ENCODE measurements at places on chromosomes 16 and 17.

DNA sequence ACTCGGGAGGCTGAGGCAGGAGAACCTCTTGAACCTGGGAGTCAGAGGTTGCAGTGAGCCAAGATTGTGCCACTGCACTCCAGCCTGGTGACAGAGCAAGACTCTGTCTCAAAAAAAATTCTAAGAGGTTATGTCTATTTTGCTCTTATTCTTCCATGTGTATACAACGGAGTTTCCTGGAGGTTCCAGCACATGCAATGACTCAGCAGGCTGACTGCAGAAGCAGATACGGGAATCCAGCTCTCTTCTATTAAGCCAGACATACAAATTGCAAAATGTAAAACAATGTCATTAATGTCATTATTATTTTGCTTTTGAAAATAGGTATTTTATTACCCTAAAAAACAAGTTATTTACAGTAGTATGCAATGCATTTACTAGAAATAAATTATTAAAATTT is 18.4 kb downstream of the MIEF2 start:
- H3K27me3 ChIP-seq: no peaks in the 10 kb centered on the region
- DNase-seq: peak; percentile 35
- peaks cover 48% of the 10 kb centered on the region for H3K36me3 ChIP-seq
- H3K4me3 ChIP-seq: no peak overlapping the region

DNA sequence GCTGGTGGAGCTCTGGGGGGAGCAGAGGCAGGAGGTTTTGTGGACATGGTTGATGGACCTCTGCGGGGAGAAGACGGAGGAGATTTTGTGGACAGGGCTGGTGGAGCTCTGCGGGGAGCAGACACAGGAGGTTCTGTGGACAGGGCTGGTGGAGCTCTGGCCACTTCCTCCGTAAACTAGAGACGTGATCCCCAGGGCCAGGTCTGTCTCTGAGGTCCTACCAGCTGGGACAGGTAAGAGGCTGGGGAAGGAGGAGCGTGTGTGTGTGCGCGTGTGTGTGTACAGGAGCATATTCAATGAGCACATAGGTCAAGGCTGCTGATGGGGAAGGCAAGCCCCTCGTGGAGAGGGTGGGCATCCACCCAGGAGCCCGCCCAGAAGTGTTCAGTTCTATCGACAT is 20.6 kb downstream of the RPH3AL start:
- no peaks in the 10 kb centered on the region for H3K36me3 ChIP-seq
- no peak for DNase-seq
- no peak overlapping the region for H3K4me3 ChIP-seq
- no peak overlapping the region for H3K27ac ChIP-seq

- H3K27ac ChIP-seq: no peak overlapping the region
- no peaks in the 10 kb centered on the region for H3K4me1 ChIP-seq
- no peaks in the 10 kb centered on the region for H3K27me3 ChIP-seq
- H3K36me3 ChIP-seq: no peaks in the 10 kb centered on the region
These were observed 240.1 kb downstream of the SLC39A11 start for GRCh38 chr17:72852277-72852938.

DNA sequence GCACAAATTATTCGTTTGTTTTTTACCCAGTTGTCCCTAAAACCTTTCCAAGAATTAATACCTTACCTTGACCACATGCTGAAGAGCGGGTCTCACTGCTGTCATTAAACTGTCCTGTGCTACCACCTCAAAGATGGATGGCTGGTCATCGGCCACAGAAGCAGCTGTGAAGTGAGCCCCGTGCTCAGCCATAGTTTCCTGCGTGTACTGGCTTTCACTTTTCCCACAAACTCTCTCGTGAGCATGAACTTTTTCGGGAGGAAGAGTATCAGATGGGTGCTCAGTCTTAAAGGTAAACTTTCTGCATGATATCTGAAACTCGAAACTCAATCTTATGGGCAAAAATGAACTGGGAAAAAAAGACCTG is 558 bp downstream of the PEX12 start:
- H3K4me3 ChIP-seq: peak overlapping the region; percentile 95
- H3K36me3 ChIP-seq: peaks cover 9% of the 10 kb centered on the region
- no peaks in the 10 kb centered on the region for H3K27me3 ChIP-seq
- peaks cover 12% of the 10 kb centered on the region for H3K4me1 ChIP-seq
- H3K27ac ChIP-seq: peak overlapping the region; percentile 87

- H3K4me3 ChIP-seq: no peak overlapping the region
- no peaks in the 10 kb centered on the region for H3K27me3 ChIP-seq
- H3K27ac ChIP-seq: no peak overlapping the region
- DNase-seq: no peak
These were observed 17.7 kb downstream of the EFCAB5 start for GRCh38 chr17:29958947-29959657.

GRCh38 chr16:89010210-89010925 is 33.4 kb upstream of the CBFA2T3 start:
- DNase-seq: no peak
- peaks cover 4% of the 10 kb centered on the region for H3K27me3 ChIP-seq
- H3K36me3 ChIP-seq: no peaks in the 10 kb centered on the region
- H3K27ac ChIP-seq: no peak overlapping the region
- no peaks in the 10 kb centered on the region for H3K4me1 ChIP-seq

- no peak for DNase-seq
- H3K4me1 ChIP-seq: no peaks in the 10 kb centered on the region
- no peaks in the 10 kb centered on the region for H3K36me3 ChIP-seq
- no peak overlapping the region for H3K27ac ChIP-seq
These were observed 344.4 kb downstream of the SHISA9 start for GRCh38 chr16:13245713-13246377.

DNA sequence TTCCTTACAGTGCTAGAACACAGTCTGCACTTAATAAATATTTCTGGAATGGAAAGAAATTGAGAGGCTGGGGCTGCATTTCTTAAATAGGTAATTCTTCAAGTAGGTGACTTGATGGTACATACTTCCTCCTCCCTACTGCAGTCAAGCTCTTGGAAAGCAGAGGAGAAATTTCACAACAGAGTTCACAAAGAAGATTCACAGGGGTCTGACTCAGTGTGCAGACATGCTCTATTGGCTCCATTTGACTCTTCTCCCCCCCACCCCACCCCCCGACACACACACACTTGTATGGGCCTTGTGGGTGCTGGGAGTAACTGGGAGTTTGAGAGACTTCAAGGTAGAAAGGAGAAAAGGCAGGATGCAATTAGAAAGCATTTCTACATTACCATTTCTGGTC is 6.2 kb upstream of the MYOCD start:
- no peak overlapping the region for H3K4me3 ChIP-seq
- no peaks in the 10 kb centered on the region for H3K4me1 ChIP-seq
- peaks cover 18% of the 10 kb centered on the region for H3K27me3 ChIP-seq
- H3K36me3 ChIP-seq: no peaks in the 10 kb centered on the region
- H3K27ac ChIP-seq: no peak overlapping the region
- no peak for DNase-seq

GRCh38 chr17:63973930-63974593 is 1.3 kb upstream of the SCN4A start:
- no peak overlapping the region for H3K4me3 ChIP-seq
- H3K27me3 ChIP-seq: no peaks in the 10 kb centered on the region
- DNase-seq: no peak
- no peak overlapping the region for H3K27ac ChIP-seq
